T1000 (cell line): ENCODE measurements at places on chromosomes 7 and 10.

DNA sequence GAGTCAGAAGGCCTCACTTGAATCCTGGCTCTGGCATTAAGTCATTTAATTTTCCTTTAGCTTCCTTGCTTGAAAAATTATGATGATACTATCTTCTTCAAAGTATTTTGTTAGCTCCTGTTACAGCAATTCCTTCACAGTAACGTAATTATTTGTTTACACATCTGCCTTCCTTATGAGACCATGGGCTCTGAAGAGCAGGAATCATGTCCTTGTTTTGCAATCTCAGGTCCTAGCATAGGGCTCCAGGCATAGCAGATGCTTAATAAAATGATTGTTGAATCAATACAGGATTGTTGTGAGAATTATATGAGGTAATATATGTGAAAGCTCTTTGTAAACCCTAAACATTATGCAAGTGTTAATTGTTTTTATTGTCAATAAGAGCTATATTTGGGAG is 25.5 kb downstream of the KLHDC10 start:
- DNase-seq = no peak

DNA sequence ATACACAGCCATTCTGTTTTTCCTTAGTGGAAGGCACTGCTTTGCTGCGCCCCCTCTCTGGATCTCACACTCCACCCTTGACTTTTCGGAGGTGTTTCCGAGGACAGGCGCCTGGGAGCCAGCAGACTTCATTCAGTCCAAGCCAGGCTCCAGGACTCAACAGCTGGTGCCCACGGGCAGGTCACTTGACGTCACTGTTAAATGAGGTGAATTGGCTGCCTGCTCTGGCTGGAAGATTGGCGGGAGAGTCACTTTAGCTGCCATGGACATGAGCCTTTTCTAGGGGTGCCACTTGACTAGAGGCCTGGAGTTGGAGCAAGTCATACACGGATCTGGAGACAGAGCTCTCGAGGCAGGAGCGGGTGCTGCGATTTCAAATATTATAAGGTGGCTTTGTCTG is 3.2 kb downstream of the HTRA1 start:
- DNase-seq = no peak

DNA sequence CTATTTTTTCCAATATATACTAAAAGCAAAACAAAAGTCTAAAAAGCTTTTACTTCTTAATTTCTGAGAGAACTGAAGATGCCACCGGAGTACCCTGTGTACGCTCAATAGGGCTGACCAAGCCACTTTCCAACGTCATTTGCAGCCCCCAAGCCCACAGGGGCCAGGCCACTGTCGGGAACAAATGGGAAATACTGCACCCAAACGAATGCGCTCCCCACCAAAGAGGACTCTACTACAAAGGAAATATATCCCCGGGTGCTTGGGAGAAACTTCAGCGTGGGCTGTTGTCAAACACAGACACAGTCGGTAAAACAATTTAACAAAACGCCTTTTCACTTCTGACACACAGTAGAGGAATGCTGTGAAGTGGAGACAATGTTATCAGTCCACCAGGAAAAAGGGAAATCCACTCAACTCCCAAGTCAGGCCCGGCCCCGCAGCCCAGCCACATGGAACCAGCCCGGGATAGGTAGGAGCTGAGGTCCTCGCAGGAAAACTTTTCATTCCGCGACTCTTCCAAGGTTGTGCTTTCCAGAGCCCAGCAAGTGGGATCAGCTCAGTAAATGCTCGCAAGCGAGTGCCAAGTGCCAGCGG is 1.4 kb downstream of the PARD3 start:
- DNase-seq = no peak

GRCh38 chr10:79313911-79314439 is 33.3 kb upstream of the PPIF start:
- no peak for DNase-seq

DNA sequence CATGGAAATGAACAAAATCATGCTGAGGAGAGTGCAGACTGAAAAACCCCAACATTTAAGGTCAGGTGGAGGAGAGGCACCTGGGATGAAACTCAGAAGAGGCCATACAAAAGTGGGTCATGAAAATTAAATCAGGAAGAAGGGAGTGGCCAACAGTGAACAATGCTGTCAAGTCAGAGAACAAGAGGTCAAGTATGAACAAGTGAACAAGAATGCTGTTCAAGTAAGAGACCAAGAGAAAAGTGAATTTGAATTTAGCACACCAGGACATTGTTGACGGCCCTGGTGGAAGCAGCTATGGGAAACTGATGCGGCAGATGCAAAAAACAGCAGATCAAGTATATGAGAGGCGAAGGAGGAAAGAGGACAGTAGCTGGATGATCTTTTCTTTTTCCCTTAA is 7.9 kb downstream of the CEP41 start:
- no peak for DNase-seq

GRCh38 chr7:159197066-159197975 is 52.7 kb upstream of the VIPR2 start:
- no peak for DNase-seq

DNA sequence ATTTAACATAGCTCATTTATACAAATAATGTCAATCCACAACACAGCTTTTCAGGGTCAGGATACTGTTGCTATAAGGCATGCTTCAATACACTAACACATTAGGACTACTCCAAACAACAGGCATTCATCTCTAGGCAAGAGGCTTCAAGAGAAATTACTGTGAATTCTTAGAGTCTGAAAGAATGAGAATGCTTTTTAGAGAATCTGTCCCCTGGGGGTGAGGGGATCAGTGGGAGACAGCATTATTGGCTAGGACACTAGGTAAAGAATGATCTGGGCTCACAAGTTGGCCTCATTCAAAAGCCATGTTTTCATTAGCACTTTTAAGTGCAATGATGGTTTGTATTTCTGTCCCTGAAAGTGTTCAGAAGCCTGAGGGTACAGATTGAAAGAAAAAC is 132.6 kb downstream of the SEMA3D start:
- DNase-seq = no peak

DNA sequence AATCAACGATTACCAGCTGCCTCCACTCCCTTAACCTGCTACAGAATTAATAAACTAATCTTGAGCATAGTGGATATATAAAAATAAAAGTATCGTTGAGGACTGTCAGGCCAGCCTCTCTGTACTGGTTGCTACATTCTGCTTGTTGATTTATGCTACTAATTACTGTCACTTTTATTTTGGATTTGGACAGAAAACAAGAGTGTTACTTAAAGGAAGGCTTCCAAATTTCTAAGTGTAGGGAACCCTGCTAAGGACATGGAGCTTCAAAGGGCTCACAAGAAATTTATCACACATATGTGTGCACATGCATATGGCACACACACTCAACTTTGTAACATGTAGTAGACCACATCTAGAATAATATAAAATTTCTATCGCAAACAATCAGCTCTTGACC is 141.2 kb upstream of the ANKRD1 start:
- DNase-seq = no peak

- DNase-seq = no peak
These were observed 25.5 kb downstream of the LDB3 start for GRCh38 chr10:86693721-86694369.

DNA sequence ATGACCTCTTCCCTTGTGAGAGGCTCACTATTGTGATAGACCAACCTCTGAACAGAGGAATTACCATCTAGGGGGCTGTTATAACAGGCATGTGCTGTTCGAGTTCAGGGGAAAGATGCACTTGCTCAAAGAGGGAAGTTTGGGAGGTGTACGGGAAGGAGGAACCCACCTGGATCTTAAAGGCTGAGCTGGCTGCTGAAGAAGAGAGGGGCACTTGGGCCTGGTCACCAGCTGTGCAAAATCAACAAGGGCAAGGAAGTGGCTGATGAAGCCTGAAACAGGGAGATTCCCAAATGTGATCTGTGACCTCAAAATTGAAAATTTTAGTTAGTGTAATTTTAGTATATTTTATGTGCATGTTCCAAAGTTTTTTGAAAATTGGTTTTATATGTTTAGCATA is 407.2 kb downstream of the AUTS2 start:
- no peak for DNase-seq

- no peak for DNase-seq
These were observed 342.1 kb downstream of the GRID1 start for GRCh38 chr10:86024281-86025041.

DNA sequence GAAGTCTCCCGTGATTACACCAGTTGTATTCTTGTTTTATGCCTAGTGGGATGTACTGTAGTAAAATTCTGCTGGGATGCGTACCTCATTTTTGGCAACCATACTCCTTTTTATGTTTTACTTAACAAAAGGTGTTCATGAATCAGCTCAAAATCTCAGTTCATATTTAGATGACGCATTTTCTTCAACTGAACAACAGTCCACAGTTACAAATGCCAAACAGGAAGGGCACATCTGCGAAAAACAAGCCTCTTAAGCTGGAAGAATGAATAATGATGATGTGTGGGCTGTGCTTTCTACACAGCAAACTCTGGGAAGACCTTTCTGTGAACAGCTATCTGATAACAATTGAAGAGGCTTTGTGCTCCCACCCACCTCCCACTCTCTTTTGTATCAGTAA is 68.4 kb upstream of the NRBF2 start:
- no peak for DNase-seq

DNA sequence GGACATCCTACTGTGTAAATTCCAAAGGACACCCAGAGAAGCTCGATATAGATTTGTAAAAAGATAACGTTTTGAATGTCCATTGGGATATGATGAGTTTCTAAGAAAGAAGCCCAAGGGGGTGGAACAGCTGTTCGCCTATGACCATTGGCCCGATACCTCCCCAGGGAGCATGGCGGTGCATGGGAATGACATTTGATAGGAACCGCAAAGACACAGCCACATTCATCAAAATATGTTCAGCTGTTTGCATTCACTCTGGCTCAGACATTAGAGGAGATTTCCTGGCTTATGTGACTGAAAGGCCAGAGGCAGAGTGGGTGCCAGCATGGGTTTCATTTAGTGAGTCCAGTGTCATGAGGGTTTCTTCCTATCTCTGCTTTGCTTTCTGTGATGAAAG is 56.0 kb upstream of the BAIAP2L1 start:
- no peak for DNase-seq

DNA sequence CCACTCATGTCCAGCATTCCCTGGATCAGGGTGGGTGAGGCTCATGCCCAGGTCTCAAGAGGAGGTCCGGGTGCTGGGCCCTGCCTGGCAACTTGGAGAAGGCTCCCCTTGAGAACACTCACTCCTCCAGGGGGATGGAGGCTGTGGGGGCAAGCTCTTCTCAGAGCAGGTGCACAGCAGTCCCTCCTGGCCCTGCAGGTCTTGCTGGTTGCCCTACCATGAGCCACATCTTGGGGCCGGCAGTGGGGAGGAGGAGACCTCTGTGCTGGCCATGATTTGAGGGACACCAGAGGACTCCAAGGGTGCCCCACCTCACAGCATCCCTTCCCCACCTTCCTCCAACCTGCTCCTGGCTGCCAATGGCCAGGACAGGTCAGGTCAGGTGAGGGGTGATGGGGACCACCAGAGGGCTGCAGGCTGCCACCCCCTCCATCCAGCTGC is 87.4 kb upstream of the RET start:
- no peak for DNase-seq

DNA sequence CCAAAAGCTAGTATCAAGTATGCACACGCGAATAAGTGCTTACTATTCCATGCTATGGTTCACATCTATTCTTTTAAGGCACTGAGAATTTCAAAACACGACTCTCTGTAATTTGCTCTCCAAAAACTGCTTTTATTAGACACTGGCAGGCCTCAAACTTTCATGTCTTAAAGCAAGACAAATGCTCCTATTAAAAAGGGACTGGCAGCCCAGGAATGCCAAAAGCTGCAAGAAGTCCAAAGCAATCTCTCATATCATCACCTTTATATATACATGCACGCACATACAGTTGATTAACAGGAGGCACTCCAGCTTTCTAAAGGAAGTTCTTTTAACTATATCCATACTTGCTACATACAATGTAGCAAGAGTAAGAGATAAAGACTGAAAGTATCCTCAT is 34.8 kb downstream of the UBE2H start:
- no peak for DNase-seq

DNA sequence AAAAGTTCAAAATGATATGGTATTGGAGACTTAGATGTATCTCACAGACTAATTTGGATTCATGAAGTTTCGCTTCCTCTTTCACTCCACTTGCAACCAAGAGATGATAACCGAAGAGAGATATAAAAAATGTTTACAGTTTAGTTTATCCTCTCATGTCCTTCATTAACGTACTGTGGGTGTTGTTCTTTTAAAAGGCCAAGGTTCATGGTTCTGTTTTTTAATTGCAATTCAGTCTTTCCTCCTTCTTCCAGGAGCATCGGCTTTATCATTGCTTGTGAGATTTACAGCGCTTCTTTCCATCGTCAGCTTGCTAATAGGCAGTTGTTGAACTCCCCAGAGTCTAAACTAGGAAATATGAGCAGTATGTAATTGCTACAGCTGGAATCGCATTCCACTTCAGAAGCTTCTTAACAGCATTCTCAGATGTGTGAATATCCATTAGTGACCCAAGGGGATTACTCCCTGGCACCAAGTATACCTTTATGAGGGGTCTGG is 75.9 kb upstream of the HGF start:
- no peak for DNase-seq

DNA sequence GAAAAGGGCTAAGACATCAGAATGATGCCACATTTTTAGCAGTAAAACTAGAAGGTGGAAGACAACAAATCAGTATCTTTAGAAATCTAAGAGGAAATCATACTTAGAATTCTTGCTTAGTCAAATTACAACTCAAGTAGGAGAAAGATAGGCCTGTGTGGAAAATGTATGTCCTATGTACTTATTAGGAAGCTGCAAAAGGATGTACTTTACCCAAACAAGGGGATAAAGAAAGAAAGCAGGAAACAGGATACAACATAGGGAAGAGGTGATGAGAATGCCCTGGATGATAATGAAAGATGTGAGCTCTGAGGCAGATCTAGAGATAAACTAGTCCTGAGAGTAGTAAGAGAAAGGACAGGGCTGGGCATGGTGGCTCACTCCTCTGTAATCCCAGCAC is 54.9 kb downstream of the RNLS start:
- no peak for DNase-seq

DNA sequence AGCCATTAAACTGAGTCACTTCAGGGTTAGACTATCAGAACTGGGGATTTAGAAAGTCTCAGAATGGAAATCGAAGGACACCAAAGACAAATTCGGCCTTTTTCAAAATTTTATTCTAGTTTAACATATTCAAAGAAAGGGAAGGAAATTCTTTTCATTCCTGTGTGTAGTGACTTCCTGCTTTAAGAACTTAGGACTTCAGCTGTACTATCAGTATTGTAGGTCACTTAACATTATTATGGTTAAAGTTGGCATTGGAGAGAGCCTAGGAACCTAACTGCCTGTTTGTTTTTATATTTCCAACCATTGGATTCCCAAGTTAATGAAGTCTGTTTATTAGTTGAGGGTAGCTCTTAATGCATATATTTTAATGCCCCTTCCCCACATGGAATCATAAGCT is 63.7 kb downstream of the PTEN start:
- DNase-seq = no peak
